WERI-Rb-1 (cell line): ENCODE measurements at places on chromosomes 2 and 18.

- no peak for DNase-seq
These were observed 3.4 kb downstream of the SGPP2 start for GRCh38 chr2:222427646-222428301.

GRCh38 chr2:74658516-74658915 lies 4.5 kb downstream of the SEMA4F start:
- DNase-seq, result no peak

DNA sequence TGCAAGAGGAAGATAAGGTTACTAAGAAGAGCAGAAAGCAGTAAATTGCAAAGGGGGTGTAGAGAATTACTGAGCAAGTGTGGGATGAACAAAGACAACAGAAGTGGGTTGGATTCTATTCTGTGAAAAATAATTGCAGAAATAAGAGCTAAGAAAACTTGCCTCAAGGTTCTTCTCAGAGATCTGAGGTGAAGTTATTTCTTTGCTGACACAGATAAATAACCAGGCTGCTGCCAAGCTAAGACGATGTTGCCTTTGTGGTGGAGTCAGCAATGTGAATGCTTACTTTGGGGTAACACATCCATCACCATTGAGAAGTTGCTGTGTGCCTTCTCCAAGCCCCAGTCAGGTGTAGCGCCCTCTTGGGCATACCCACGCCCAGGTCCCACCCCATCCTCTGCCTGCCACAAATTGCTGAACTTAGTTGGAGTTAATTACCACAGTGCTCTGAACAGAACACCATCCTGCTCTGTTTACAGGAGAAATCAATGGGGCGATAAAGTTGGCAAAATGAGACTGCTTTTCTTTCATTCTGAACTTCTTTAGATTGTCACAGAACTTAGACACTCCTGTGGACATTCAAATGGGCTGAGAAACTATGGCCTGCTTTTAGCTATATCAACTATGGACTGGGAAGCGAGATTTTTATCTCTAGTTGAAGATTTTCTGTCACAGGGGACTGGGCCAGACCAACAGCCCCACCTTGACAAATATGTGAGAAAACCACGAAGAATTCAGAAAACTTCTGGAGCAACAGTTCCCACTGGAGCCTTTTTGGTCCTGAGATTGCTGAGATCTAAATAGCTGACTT lies 283.6 kb downstream of the TMX3 start:
- DNase-seq, result no peak

DNA sequence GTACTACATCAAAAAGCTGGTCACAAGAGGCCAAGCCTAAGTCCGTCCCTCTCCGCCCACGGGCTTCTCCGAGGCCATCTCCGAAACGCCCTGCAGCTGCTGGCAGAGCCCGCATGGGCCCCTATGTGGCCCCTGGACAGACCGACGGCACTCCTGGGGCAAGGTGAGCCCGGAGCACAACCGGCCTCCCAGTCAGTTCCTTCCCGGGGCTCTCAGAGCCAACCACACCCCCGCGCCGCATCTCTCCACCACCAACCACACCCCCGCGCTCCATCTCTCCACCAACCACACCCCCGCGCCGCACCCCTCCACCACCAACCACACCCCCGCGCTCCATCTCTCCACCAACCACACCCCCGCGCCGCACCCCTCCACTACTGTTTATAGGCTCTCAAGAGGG lies 93.5 kb downstream of the ZNF516 start:
- DNase-seq, result no peak

DNA sequence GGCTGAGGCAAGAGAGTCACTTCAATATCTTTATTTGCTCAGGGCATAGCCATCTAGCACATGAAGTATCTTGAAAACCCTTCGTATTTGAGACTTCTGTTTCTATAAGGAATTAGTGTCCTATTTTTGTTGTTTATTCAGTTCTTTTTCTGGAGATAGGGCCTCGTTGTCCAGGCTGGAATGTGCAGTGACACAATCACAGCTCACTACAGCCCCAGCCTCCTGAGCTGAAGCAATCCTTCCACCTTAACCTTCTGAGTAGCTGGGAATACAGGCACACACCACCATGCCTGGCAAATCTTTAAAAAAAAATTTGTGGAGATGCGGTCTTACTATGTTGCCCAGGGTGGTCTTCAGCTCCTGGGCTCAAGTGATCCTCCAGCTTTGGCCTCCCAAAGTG lies 50.6 kb downstream of the PSMD14 start:
- DNase-seq, result no peak

- DNase-seq, result no peak
These were observed 606.3 kb downstream of the METTL4 start for GRCh38 chr18:1965016-1965415.

DNA sequence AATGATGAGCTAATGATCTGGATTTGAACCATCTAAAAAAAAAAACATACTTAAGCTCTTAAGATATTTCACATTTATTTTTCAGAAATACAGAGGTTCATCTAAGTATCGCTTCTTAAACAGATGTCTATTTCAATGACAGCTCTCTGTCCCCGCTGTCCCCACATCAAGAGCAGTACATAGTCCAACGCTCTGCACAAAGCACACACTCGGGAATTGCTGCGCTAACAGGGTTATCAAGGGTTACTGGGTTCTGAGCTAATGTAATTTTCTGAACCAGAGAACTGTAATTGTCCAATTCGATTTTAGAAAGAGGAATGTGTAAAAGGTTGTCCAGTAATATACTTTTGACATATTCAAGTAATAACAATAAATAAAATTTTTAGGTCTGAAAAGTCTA lies 58.8 kb upstream of the ST8SIA5 start:
- no peak for DNase-seq

GRCh38 chr2:3051266-3051665 lies 326.4 kb downstream of the EIPR1 start:
- DNase-seq, result no peak

GRCh38 chr18:37481072-37481471 lies 84.5 kb downstream of the CELF4 start:
- no peak for DNase-seq

DNA sequence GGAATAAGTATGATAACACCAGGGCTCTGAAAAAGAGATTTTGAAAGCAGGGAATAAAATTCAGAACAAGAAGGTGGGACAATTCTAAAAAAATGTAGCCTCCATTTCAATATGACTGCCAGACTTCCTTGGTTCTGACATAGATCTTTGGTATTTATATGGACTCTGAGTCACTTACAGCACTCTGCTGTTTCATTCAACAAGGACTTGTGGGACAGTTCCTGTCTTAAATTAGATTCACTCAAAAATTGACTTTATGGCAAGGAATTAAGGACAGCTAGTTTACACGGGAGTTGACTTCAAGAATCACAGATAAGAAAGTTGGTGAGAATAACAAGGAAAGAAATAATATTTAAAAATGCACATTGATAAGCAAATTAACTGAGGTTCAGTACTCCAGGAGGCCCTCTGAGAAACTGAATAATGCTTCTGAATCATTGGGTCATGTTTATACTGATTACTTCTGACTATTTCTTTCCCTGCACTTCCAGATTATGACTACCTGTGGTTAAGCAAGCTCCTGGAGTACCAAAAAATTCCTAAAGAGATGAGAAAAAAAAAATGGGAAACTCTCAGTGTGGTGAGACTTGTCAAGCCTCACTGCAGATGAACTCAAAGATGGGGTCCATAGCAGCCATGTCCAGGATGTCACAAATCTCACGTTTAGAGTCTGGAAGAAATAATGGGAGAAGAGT lies 828.3 kb upstream of the PIK3C3 start:
- DNase-seq, result no peak

DNA sequence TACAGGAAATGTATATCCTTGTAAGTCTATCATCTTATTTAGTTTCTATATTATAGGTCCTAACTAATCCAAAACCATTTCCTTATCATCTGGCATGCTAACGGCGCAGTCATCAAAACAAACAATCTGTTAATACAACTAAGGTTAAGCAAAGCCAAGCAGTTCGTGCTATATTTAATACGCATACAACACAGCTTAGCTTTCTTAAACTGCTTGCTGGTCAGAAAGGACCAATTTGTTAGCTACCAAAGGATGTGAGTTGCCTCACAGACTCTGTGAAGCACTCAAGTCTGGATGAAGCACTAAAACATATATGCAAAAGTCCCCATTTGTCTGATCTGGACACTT lies 67.0 kb downstream of the ZEB2 start:
- peak; percentile 13 for DNase-seq

- DNase-seq, result no peak
These were observed 81.6 kb downstream of the MAP2 start for GRCh38 chr2:209505410-209505809.

DNA sequence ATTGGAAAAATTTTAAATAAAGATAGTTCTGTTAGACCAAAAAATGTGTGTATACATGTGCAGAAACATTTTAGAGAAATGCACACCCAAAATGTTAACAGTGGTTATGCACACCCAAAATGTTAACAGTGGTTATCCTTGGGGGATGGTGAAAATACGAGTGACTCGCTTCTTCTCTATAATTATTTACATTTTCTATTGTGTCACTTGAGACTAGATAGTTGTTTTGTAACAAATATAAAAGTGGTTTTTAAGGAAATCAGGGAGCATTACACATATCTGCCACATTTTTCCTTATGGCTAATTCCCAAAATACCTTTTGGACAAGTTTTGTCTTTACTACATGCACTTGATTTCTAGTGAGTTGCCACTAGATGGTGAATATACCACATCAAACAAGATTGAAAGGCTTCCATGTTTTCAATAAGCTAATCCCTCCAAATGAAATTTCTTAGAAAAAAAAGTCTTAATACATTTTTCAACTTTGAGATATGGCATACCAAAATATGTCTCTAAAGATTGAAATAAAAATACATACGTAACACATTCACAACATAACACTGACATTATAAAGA lies 9.0 kb upstream of the HIBCH start:
- no peak for DNase-seq

- peak; percentile 71 for DNase-seq
These were observed 36.2 kb upstream of the IGFBP2 start for GRCh38 chr2:216596980-216597509.
